Peyer's patch (tissue), 4 donors: ENCODE measurements at places on chromosomes 13 and 19.
A peak's percentile ranks its signal among the peaks of the same experiment; 100 is the strongest.

GRCh38 chr19:35220315-35220921 lies 8.1 kb downstream of the FAM187B start:
- DNase-seq: no peak

- no peak for DNase-seq
Measured at GRCh38 chr19:35125270-35125717, 9.6 kb downstream of the LGI4 start.

DNA sequence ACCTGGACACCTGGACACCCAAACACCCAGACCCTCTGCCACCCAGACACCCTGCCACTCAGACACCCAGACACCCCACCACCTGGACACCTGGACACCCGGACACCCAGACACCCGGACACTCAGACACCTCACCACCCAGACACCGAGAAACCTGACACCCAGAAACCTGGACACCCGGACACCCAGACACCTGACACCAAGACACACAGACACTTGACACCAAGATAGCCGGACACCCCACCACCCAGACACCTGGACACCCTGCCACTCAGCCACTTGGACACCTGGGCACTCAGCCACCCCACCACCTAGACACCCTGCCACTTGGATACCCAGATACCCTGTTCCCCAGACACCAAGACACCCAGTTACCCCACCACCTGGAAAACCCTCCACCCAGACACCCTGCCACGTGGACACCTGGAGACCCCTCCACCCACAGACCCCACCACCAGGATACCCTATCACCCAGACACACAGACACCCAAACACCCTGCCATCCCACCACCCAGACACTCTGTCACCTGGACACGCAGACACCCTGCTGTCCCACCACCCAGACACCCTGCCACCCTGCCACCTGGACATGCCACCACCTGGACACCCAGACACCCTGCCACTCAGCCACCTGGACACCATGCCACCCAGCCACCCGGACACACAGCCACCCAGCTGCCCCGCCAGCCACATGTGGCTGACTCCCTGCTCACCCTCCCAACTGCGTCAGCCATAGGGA lies 17.4 kb downstream of the C19orf12 start:
- DNase-seq: no peak

DNA sequence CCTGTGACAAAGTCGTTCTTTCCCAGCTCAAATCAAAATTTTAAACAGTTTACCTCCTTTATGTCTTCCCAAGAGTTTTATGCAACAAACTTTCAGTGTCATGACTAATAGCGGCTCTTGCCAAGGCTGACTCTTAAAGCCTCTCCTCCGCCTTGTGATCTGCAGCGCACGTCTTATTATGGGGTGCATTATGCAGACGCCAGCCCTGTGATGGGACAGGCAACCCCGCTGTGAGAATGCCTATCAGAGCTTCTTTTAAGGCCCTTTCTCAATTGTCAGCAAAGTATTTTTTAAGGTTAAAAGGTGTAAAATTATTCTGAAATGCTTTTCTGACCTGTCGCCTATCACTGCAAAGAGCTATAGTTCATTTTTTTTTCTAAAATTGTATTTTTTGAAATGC lies 152.8 kb downstream of the SOX1 start:
- DNase-seq: no peak

DNA sequence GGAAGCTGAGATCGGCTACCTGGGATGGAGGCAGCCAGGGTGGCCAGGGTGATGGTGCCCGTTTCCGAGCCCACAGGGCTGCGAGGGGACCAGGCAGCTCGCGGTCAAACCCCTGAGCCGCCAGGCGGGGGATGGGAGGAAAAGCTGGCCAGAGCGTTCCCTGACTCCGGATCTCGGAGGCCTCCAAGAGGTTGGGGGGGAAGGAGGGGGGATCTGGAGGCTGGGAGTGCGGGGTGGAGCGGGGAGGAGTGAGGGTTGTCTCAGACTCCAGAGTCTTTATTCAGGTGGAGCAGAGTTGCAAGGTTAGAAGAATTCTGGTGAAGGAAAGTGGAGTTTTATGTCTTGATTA lies 1.1 kb downstream of the CACNG7 start:
- no peak for DNase-seq

GRCh38 chr13:113152984-113153809 lies 5.3 kb upstream of the PROZ start:
- peak; percentile 59 for DNase-seq

DNA sequence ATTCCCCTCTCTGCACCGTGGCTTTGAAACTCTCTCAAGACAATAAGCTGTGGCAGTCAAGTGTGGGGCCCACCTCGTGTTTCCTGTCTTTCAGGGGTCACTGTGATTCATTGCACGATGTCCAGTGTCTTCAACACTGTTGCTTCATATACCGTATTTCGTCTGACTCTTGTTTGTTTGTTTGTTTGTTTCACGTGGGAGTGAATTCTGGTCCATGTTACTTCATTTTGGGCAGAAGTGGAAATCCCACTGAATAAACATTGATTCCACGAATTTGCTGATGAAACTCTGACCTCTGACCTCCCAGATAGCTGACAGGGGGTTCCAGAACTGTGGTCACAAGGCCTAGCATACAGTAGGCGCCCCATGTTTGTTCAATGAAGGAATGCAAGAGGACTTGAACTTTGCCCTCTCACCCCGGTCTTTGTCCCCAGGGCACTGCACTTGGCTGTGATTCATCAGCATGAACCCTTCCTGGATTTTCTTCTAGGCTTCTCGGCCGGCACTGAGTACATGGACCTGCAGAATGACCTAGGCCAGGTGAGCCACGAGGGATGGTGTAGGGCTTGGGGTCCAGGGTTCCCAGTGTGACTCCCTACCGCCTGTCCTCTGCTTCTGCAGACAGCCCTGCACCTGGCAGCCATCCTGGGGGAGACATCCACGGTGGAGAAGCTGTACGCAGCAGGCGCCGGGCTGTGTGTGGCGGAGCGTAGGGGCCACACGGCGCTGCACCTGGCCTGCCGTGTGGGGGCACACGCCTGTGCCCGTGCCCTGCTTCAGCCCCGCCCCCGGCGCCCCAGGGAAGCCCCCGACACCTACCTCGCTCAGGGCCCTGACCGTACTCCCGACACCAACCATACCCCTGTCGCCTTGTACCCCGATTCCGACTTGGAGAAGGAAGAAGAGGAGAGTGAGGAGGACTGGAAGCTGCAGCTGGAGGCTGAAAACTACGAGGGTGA lies 5.1 kb downstream of the NFKBIB start:
- no peak for DNase-seq

DNA sequence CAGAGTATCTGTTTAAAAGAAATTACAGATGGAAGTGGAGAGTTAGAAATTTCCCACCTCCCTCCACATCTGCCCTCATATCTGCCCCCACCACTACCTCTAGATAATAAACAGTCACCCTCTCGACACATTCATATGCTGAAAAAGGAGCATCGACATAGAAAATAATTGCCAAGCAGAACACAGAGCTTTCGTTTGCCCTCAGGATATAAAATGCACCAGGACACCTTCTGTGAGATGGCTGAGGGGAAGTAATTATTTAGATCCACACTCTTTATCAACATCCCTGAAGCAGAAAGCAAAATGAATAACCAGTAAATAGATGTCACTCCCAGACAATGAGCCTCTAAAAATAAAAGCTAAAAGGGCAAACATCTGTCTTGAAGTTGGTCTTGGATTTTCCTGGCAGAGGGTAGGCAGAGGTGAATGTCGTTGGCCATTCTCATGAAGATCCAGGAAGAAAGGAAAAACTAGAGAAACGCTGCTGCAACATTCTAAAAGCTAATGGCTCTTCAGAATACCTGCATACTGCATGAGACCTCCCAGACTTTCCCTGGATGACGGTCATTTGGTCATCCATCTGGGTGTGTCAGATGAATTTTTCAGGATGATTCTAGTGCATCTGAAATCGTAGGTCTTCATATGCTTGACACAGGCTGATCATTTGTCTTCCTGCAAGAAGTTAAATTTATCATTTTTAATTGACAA lies 527.5 kb downstream of the RFC3 start:
- DNase-seq: no peak

DNA sequence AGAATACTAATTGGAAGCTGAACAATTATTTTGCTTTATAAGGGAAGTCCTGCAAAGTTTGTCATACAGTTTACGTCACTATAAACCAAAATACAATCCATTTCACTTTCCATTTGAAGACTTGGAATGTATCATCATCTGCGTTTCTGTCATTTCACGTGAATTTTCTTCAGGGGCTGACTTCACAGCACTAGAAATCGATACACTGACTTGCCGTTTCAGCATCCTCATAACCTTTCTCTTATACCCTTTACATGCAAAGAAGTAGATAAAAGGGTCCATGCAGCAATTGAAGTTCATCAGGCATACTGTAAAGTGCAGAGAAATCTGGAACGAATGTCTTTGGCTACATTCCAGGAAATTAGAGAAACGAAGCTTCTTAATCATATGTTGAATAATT lies 12.2 kb downstream of the GPR183 start:
- DNase-seq: no peak

DNA sequence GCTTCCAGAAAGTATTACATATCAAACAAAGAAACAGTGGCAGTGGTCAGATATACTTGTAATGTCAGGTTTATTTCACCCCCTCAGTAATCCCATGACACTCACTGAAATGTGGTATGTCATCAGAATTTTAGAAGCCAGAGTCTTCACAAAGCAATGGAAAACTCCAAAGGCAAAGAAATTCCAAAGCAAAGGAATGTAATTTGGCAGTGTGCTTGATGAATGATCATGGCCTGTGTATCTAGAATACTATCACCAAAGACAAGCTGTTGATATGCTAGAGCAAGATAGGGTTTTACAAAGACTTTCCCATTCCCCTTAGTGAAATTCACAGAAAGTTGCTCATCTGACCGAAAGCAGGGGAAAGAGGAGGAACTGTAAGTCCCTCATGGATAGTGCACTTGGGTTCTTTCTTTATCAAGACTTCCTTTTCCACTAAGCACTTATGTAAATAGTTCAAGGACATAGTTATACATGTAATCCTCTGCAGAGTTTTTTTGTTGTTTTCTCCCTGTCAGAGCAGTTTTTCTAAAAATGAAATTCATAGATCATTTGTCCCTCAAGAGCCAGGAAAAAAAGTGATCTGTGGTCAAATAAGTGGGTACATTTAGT lies 243.4 kb downstream of the NHLRC3 start:
- DNase-seq: no peak

- DNase-seq: no peak
Measured at GRCh38 chr13:50415428-50415827, 400.2 kb downstream of the KCNRG start.

- no peak for DNase-seq
Measured at GRCh38 chr13:71461892-71462291, 405.1 kb downstream of the DACH1 start.

GRCh38 chr13:50955241-50955640 lies 45.6 kb downstream of the RNASEH2B start:
- no peak for DNase-seq

DNA sequence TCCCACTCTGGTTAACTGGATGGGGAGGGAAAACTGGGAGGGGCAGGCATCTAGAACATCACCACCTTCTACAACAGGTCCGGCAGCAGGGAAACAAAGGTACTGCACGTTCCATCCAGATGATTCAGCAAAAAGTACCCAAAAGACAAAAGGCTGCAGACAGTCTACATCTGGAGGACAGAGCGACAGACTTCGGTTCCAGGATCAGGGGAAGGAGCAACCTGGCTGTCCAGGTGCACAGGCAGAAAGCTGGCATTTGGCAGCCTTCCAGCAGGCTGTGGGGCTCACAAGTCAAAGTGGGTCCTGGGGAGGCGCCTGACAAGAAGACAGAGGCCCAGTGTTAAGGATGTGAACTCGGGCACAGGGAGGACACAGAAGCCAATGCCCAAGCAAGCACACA lies 202.9 kb downstream of the SUCLA2 start:
- DNase-seq: no peak

GRCh38 chr19:3071768-3072167 lies 9.5 kb upstream of the TLE5 start:
- no peak for DNase-seq

- peak; percentile 73 for DNase-seq
Measured at GRCh38 chr19:12946092-12946721, 545 bp downstream of the RAD23A start.

DNA sequence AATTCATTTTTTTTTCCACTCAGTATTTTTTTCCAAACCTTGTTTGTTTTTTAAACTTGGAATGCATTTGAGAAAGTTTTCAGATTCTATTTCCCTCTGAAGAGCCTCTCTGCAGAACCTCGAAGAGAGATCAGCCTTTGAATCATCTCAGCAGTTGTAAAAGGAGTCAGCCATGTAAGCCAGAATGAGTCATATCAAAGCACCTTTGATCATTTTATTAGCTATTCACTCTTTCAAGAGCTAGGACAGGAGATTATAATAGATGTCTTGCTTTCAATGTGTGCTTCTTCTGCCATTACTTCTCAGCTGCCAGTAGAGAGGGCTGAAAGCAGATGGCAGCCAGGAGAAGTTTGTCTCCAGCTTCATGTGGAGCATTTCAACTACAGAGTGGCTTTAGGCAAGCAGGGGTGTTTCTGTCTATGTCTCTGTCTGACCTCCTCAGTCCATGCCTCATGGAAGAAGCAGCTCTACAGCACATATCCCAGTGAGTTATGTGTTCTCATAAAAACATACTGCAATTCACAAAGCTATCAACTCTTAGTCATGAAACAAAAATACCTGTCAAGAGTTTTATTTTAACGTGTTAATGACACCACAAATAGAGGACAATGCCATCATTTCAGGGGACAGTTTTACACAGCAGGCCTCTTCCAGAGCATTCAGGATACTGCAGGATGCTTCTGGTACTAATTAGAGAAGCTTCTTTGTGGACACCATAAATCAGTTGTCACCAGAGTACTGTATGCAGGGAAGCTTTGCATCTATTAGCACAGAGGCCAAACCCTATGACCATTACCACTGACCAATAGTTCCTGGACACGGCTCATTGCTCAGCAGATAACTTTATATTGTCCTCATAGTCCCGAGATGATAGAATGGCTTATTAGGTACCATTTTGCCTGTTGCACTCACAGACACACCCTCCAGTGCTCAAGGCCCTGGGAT lies 94.3 kb downstream of the NHLRC3 start:
- no peak for DNase-seq

GRCh38 chr13:42925626-42926025 lies 66.4 kb downstream of the EPSTI1 start:
- no peak for DNase-seq

- DNase-seq: no peak
Measured at GRCh38 chr19:4929186-4929585, 19.9 kb downstream of the UHRF1 start.
